GM13976 (cell line): ENCODE measurements at places on chromosomes 2 and 18.

GRCh38 chr18:48137374-48138081 lies 207.1 kb upstream of the SMAD2 start:
- no peak for DNase-seq

- DNase-seq, result no peak
These were observed 1.2 kb upstream of the UGT1A7 start for GRCh38 chr2:233680361-233681045.

DNA sequence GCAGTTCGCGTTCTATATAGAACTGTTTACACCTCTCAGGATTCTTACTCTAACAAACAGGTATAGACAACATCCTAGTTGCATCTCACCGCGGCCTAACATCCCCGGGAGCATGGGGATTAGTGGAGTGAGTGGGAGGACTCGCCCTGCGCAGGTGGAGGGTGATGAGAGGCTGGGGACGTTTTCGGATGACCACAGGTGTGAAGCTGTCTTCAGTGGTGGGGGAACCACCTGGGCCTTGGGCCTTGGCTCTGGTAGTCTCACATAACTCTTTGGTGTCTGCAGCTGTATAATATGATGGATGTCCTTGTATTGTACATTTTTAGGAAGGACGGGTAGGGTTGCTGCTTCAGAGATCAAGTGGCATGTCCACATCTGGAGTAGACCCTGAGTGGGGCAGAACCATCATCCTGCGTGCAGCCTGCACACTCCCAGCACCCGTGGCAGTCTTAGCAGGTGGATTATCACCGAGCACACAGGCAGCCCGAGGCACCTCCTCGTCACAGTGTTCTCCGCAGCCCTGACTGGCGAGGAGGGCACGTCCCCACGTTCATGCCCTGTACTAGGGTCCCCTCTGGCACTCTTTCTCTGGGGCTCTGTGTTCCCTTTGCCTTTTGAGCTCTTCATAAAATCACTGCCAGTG lies 56.0 kb downstream of the AGAP1 start:
- no peak for DNase-seq

DNA sequence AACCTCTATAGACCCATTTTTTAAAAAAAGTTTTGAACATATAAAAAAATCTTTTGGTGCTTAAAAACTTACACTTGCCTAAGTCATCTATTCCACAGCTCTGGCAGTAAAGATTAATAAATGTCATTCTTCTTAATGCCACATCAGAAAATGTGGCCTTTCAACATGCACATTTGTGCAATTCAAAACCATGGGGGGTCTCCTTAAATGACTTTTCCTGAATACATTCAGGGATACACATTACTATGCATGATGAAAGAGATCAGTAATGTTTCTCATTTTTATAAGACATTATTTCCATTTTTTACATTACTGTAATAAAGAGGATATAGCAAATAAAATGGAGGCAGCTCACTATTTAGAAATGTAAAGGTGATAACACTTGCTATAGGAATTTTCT lies 142.3 kb downstream of the RBM43 start:
- no peak for DNase-seq

- no peak for DNase-seq
These were observed 107.1 kb downstream of the TWIST2 start for GRCh38 chr2:238954841-238955591.

DNA sequence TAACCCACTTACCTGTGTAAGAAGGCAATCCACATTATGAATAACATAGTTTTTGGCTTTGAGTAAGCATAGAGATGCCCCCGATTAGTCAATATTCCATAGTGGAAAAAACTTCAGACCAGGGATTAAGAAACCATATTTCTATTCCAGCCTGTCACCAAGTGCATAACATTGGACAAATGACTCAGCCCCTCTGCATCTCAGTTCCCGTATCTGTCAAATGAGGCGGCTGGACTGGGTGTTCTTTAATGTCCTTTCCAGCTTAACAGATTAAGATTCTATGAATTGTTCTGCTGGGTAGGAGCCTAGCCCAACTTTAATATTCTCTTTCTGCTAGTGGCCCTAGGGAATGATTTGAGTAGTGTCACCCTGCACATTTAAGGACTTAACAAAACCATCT lies 11.8 kb upstream of the FTCDNL1 start:
- no peak for DNase-seq
